ENCODE measurements at places on chromosomes 7 and 10.

DNA sequence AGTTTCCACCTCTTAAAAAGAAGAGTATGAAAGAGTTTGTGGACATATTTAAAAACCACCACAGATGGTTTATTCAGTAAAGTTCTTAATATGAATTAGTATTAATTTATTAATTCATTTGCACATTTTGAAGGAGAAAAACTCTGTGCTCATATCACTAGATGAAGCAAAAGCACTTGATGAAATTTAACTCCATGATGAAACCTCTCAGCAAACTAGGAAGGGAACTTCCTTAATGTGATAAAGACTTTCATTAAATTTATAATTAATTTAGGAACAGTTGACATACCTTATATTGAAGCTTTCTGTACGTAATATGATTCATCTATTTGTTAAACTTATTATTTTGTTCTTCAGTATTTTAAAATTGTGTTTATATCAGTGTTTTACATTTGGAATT lies 99.4 kb downstream of the MMRN2 start:
- DNase-seq, result no peak

GRCh38 chr10:127094984-127095383 lies 101.4 kb downstream of the INSYN2A start:
- DNase-seq, result no peak

GRCh38 chr10:60029475-60029874 lies 123.1 kb upstream of the CCDC6 start:
- DNase-seq, result no peak

GRCh38 chr7:137985253-137985896 lies 16.5 kb downstream of the CREB3L2 start:
- DNase-seq, result peak; percentile 41

- DNase-seq, result no peak
These were observed 152.6 kb downstream of the RAPGEF5 start for GRCh38 chr7:22204312-22204711.

GRCh38 chr7:68334636-68335272 lies 1263.5 kb upstream of the AUTS2 start:
- no peak for DNase-seq

GRCh38 chr7:95899919-95900513 lies 127.7 kb downstream of the DYNC1I1 start:
- no peak for DNase-seq

GRCh38 chr7:69893906-69894305 lies 295.6 kb downstream of the AUTS2 start:
- DNase-seq, result no peak

DNA sequence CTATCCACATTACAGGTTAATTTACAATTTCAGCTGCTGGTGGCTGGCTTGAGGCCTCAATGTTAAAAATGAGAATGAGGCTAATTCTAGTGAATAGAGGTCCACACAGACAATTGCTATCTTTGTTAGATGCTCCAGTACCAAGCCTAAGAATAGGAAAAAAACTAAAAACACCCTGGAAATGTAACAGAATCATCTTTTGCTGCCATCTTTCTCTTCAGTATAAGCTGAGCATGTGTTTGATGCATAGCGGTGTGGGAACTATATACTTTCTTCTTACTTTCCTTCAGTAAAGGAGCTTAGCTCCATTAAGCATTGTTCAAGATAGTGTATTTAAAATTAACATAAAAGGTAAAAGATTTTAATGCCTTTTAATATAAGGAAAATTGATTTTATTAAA lies 5.6 kb downstream of the TMEM229A start:
- DNase-seq, result no peak

GRCh38 chr10:96955794-96956193 lies 123.7 kb downstream of the LCOR start:
- DNase-seq, result no peak

GRCh38 chr10:105797234-105797890 lies 1156.3 kb downstream of the SORCS3 start:
- peak; percentile 8 for DNase-seq

DNA sequence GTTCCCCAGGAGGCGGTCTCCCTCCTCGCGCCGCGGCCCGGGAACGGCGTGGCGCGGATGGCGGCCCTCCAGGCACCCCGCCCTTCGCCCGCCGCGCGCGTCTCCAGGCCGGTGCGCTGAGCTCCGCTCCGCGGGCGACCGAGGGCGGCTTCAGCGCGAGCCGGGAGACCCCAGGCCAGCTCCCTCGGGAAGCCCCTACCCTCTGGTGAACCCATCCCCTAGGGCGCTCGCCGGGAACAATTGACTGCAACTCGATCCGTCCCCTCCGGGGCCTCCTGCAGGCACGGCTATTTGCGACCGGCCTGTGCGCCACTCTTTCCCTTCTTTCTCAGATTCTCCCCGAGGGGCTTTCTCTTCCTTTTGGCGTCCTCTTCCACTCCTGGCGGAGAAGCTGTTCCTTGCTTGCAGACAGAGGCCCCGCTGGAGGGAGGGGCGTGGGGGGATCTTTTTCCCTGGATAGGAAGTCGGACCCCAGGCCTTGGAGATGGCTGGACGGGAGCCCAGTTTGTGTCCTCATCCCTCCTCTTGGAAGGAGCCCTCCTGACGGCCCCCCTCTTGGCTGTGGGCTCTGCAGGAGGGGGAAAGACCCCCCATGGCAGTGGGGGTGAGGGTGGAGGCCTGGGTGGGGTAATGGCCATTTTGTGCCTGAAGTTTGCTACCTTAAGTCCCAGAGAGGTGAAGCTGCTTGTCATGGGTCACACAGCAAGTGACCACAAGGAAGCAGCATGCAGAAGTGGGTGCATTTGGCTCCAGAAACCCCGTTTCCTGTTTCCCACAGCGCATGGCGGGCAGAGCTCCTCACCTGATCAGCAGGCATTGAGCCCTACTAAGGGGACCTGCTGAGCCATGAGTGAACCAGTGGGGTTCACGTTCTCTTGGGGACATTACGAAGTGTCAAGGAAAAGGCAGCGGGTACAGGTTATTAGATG lies 171.2 kb upstream of the TNRC18 start:
- no peak for DNase-seq

DNA sequence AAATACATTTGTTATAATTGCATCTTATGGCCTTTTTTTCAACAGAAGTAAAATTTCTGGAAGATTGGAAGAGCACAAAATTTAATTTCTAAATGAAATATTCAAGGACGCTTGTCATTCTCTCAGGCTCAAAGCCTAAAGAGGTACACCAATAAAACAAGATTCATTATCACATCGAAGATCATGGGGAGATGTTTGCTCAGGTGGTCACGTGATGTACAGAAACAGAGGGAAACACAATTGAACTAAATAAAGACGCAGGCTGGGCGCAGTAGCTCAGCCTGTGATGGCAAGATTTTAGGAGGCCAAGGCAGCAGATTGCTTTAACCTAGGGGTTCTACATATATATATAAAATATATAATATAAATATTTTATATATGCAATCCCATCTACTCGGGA lies 37.3 kb upstream of the TMEM254 start:
- no peak for DNase-seq

- DNase-seq, result no peak
These were observed 116.6 kb downstream of the DOCK4 start for GRCh38 chr7:112089551-112089950.

DNA sequence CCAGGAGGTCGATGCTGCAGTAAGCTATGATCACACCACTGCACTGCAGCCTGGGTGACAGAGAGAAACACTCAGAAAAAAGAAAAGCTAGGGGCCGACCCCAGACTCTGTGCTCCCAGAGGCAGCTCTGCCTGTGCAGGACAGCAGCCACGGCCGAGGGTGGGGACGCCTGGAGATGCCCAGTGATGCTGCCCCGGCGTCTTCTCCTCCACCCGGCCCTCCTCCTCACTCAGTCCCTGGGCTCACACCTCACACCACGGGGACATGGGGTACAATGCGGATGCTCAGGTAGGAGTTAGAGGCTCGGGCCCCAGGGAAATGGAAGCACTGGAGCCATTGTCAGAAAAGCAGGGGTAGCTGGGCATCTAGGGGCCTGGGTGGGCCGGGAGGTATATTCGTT lies 46.3 kb upstream of the ELFN1 start:
- DNase-seq, result no peak

- DNase-seq, result no peak
These were observed 554 bp downstream of the FRA10AC1 start for GRCh38 chr10:93701866-93702209.

DNA sequence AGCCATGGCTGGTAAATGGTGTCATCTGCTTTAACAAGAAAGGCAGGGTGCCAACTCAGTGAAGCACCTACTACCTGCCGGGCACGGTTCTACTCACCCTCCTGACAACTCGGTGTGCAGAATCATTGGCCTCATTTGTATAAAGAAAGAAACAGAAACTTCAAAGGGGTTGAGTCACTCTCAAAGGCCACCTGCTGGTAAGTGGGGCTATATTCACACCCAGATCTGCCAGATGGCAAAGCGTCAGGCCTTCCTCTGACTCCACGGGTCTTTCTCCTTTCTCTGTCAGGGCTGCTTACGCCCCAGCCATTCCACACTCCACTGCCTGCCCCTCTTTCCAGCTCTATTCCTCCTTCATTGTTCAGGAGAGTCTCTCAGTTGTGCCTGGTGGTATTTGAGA lies 309.2 kb downstream of the GFRA1 start:
- no peak for DNase-seq

DNA sequence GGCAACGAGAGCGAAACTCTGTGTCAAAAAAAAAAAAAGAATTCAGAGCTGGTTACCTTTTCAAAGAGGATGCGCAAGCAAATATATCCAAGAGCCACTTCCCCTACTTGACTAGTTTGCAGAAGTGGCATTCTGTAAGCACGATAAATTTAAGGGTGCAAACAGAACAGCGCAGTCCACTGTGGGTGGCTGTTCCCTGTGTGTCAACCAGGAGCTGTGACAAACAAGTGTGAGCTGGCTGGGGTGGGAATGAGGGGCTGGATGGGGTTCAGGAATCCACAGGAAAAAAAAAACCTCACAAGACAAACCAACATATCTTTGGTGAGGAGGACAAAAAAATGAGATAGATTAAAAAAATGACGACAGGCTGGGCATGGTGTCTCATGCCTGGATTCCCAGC lies 15.9 kb downstream of the GUSB start:
- no peak for DNase-seq

GRCh38 chr10:13987446-13987845 lies 343.3 kb downstream of the FRMD4A start:
- DNase-seq, result no peak

- DNase-seq, result no peak
These were observed 20.6 kb downstream of the PITRM1 start for GRCh38 chr10:3151889-3152565.

DNA sequence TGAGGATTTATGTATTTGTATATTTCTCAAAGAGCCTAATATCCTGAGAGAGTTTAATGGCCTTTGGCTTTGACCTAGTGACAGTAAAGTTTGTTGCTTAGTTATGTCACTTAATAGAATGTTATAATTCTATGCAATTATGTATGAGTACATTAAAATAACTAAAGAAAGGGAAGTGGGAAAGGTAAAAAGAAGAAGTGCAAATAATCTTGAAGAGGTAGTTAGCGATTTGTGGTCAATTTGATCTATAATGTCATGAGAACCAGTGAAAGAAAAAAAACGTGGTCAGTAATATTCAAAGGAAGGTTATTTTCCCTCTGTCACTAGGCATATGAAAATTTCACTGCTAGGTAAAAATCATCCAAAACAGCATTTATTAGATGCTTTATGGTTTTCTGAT lies 143.4 kb upstream of the LSM8 start:
- DNase-seq, result no peak

DNA sequence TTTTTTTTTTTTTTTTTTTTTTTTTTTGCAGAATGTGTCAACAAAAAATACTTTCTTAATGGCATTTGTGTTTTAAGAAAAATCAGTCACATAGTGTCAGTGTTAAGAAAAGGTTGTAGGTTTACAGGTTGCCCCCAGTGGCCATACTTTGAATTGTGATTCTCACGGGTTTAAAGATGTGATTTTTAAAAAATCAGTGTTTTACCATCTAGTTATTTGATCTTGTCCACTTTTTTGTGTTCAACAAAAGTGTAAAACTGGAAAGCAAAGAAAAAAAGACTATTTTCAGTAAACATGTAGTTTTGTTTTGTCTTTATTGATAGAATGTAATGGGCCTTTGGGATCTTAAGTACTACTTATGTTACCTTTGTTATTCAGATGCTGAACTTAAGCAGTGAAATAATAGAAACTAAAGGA lies 25.7 kb downstream of the SUV39H2 start:
- peak; percentile 2 for DNase-seq

DNA sequence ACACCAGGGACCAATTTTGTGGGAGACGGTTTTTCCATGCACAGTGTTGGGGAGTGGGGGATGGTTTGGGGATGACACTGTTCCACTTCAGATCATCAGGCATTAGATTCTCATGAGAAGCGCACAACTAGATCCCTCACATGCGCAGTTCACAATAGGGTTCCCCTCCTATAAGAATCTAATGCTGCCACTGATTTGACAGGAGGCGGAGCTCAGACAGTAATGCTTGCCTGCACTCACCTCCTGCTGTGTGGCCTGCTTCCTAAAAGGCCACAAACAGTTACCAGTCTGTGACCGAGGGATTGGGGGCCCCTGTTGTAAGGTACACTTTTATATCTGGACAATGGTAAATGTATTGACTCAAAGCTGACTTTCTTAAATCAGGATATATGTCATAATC lies 45.6 kb upstream of the TRIL start:
- no peak for DNase-seq

- DNase-seq, result no peak
These were observed 104.7 kb upstream of the CHST15 start for GRCh38 chr10:124198125-124198501.

DNA sequence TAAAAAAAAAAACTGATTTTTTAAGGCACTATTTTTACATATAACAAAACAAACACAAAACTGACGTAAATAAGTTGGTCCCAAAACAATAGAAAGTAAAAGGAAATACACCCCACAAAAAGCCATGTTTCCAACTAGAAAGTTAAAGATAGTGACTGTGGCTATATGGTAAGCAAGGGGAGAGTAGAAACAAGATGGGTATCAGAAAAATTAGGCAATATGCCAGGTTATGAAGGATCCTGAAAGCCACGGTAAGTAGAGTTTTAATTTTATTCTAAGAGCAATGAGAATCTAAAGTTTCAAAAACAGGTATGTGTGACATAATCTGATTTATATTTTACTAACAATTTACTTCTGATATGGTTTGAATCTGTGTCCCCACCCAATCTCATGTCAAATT lies 61.5 kb downstream of the BRAF start:
- DNase-seq, result no peak

DNA sequence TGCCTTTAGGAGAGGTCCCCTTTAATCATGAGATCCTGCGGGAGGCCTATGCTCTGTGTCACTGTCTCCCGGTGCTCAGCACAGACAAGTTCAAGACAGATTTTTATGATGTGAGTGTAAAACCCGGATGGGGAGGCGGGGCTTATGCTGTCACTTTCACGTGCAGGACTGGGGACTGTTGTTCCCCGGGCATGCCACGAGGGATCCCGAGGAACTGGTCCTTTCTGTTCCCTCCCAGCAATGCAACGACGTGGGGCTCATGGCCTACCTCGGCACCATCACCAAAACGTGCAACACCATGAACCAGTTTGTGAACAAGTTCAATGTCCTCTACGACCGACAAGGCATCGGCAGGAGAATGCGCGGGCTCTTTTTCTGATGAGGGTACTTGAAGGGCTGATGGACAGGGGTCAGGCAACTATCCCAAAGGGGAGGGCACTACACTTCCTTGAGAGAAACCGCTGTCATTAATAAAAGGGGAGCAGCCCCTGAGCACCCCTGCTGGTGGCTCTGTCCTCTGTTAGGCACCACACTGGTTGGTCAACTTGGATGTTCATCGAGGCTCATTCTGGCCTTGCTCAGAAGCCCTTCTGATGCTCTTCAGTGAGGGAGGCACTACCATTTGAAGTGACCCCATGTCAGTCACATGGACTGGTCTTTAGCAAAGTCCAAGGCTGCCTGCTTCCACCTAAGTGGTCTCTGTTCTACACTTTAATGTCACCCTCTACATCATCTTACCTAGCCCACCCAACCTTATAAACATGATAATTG lies 2.8 kb downstream of the COPS6 start:
- no peak for DNase-seq
